Activated CD8-positive, alpha-beta T cell treated with anti-CD3 and anti-CD28 coated beads, Interleukin-2, amount 10 ng/mL, durations not matched to agents 7 days and 5 days (primary cell): ENCODE measurements at places on chromosomes 6 and 20.

DNA sequence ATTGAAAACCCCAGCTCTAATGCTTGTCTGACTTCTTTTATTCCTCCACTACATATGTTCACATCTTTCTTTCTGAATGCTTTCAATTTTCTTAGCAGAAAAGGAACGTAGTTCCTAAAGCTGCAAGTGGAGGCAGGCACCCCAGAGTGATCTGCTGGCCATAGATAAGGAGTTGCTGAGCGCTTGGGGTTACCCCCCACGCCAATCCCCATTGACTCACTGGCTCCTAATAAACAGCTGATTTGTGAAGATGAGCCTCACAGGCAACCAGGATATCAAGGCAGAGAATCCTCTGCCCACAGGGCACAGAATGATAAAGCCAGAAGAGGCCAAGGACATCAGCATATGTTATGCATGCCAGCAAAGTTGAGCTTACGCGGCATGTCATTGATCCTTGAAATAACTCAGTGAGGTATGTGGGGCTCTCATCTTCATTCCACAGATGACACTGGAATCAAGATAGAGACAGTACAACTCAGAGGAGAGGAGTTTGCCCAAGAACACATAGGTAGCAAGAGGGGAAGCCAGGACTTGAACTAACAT is 129.1 kb upstream of the PTPRT start:
- no peaks in the 10 kb centered on the region for H3K4me1 ChIP-seq
- H3K27ac ChIP-seq = no peak overlapping the region
- DNase-seq = no peak
- H3K36me3 ChIP-seq = no peaks in the 10 kb centered on the region
- no peaks in the 10 kb centered on the region for H3K27me3 ChIP-seq
- no peak overlapping the region for H3K4me3 ChIP-seq

GRCh38 chr6:9401960-9402359 is 966.6 kb upstream of the SLC35B3 start:
- no peak overlapping the region for H3K27ac ChIP-seq
- DNase-seq = no peak
- no peaks in the 10 kb centered on the region for H3K4me1 ChIP-seq
- H3K4me3 ChIP-seq = no peak overlapping the region

DNA sequence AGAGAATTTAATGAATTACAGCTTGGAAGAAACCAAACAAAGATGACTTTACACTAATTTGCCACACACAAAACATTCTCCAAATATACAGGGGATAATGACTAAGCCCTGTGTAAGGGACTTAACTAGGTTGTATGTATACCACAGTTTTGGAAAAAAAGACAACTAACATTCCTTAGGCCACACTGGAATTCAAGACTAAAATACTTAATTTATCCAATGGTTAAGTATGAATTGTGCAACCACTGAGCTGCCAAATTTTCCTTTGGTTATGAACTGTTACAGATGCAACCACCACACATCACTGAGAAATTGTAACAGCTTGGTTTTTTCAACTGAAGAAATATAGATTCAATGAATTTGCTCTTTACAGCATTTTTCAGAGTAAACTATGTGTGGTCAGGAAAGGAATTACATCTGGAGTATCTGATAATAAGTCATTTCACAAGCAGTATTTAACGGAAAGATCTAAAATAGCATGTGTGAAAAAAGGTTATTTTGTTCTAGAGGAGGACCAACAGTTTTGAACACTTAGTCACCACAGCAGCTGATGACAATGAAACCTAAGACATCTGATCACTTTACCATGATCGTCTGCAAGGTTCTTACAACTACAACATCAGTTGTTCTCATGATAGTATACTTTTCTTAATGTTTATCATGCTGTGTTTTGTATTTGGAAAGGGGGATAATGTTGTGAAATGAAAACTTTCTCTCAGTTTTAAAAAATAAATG is 318.8 kb downstream of the BCKDHB start:
- H3K27me3 ChIP-seq = no peaks in the 10 kb centered on the region
- H3K4me1 ChIP-seq = no peaks in the 10 kb centered on the region
- no peak for DNase-seq
- no peaks in the 10 kb centered on the region for H3K36me3 ChIP-seq
- no peak overlapping the region for H3K4me3 ChIP-seq

- no peak overlapping the region for H3K27ac ChIP-seq
- H3K27me3 ChIP-seq = no peaks in the 10 kb centered on the region
- no peak overlapping the region for H3K4me3 ChIP-seq
- no peaks in the 10 kb centered on the region for H3K36me3 ChIP-seq
These were observed 434.8 kb downstream of the ADGRB3 start for GRCh38 chr6:69069881-69070280.

GRCh38 chr6:41353333-41353732 is 17.9 kb downstream of the NCR2 start:
- H3K4me1 ChIP-seq = peaks cover 42% of the 10 kb centered on the region
- DNase-seq = peak; percentile 16
- H3K4me3 ChIP-seq = no peak overlapping the region
- peaks cover 7% of the 10 kb centered on the region for H3K36me3 ChIP-seq
- H3K27ac ChIP-seq = no peak overlapping the region
- peaks cover 8% of the 10 kb centered on the region for H3K27me3 ChIP-seq

DNA sequence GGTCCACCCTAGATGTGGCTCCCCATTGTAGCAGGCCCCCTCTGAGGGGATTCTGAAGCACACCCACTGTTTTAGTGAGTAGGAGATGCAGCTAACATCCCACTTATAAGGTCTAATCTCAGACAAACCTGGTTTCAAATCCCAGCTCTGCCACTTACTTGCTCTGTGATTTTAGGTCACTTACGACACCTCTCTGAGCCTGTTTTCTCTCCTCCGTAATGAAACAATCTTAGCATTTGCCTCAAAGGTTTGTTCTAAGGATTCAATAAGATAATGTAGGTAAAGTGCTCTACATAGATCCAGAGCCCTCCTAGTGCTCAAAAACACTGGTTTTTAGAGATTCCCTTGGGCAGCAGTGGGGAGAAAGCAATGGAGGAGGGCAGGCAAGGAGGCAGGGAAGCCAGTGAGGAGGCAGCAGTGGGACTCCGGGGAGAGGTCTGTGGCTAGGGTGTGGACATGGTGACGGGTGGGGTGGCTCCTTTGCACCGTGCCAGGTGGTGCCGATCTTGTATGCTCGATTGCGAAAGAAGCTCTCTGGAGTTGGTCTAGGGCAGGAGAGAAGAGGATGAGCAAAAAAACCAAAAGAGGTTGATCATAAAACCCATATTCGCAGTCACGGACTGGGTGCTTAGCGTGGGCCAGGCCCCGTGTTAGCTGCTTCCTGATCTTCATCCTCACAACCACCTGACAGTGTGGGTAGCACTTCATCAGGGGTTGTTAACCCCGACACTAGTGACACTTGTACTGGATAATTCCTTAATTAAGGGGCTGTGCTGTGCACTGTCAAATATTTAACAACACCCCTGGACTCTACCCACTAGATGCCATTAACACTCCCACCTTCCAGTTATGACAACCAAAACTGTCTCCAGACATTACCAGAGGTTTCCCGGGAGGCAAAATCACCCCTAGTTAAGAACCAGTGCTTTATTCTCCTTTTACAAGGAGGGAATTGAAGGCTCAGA is 16.8 kb upstream of the PTGIS start:
- H3K36me3 ChIP-seq = peaks cover 13% of the 10 kb centered on the region
- no peak overlapping the region for H3K4me3 ChIP-seq
